ENCODE measurements at places on chromosomes 3 and 15. TPM values are rescaled to one million over a fixed set of nuclear protein-coding genes. Genes with fewer than 3 reads are reported as not detected.

DNA sequence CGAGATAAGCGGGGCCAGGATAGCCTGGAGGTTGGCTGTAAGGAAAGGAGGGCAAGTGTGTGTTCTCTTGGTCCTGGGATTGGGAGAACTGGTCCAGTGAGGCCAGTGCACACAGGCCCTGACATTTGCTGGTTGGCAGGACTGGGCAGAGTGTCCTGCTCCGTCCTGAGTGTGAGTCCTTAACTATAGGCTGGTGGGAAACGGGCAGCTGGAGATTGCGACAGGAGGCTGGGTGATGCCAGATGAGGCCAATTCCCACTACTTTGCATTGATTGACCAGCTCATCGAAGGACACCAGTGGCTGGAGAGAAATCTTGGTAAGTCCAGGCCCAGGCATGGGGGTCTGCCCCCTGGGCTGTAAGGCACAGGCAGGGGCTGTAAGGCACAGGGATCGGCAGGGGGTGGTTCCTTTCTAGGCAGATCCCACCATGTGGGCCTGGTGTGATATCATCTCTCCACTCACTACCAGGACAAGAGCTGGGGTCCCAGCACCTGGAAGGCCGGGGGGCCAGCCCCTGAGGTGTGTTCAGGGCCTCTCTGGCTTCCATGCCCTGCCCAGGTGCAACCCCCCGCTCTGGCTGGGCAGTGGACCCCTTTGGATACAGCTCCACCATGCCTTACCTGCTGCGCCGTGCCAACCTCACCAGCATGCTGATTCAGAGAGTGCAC is 3.2 kb downstream of the MAN2A2 start:
- DNase-seq, result no peak

DNA sequence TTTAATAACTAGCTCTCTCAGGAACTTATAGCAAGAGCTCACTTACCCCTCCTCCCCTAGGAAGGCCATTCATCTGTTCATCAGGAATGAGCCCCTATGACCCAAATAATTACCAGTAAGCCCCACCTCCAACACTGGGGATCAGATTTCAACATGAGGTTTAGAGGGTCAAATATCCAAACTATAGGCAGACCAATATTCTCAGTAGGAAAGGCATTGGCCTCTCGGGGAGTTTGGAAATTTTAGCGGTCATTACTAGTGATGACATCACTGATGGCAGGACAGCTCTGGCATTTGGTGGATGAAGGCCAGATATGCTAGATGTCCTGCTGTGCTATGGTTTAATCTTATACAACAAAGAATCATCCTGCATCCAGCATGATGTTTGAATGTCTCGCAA is 15.2 kb upstream of the CD47 start:
- DNase-seq, result no peak

The PLS1 gene
- total RNA-seq, result 3.2 TPM

The GHSR gene
- total RNA-seq, result not detected

- no peak for DNase-seq
Observed at GRCh38 chr3:52495777-52496602, 852 bp downstream of the STAB1 start.

GRCh38 chr3:65948841-65949573 is 89.7 kb downstream of the MAGI1 start:
- DNase-seq, result no peak

Measured in activated CD8-positive, alpha-beta T cell treated with anti-CD3 and anti-CD28 coated beads, Interleukin-2, amount 10 ng/mL, durations not matched to agents 7 days and 5 days (primary cell).